ENCODE measurements at places on chromosomes 3 and 15.

DNA sequence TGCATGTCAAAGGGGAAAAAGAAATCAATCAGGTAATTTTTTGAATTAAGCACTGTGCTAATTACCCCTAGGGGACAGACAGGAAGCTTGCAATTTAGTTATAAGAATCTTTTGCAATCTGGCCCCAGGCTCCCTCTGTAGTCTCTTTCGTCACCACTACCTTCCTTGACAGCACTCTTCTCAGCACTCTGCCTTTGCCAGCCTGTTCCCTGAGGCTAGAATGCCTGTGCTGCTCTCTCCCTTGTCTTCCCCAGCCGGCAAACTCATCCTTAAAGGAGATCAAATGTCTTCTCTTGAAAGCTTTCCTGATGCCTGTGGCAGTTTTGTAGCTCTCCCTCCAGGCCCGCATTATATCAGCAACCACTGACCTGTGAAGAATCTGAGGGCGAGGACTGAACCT, 32.4 kb upstream of the PRTG start:
- no peak overlapping the region for H3K4me3 ChIP-seq
- no peak overlapping the region for H3K27ac ChIP-seq
- H3K27me3 ChIP-seq: no peaks in the 10 kb centered on the region
- no peak for DNase-seq
- no peaks in the 10 kb centered on the region for H3K4me1 ChIP-seq
- no peaks in the 10 kb centered on the region for H3K36me3 ChIP-seq

GRCh38 chr3:115512565-115513415, 110.5 kb upstream of the GAP43 start:
- no peaks in the 10 kb centered on the region for H3K27me3 ChIP-seq
- DNase-seq: peak; percentile 54
- no peaks in the 10 kb centered on the region for H3K36me3 ChIP-seq
- peak overlapping the region; percentile 89 for H3K27ac ChIP-seq
- H3K4me3 ChIP-seq: peak overlapping the region; percentile 52

DNA sequence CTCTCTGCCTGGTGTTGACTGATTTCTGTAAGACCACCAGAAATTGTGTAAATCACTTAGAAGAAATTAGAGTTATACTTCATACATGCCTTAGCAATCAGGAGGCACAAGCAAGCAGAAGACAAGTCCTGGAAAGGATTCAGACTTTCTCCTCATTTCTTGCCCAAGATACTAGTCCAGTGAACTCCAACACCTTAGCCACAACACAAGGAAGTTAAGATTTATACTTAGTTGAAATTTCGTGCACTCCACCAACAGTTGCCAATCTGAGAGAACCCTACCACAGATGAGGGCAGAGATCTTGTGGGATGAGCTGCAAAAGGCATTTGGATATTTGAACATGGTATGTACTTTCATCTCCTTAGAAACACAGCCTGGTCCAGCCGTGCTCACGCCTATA, 2.3 kb downstream of the P3H2 start:
- H3K36me3 ChIP-seq: no peaks in the 10 kb centered on the region
- H3K4me1 ChIP-seq: peaks cover 16% of the 10 kb centered on the region
- no peak overlapping the region for H3K4me3 ChIP-seq
- H3K27me3 ChIP-seq: no peaks in the 10 kb centered on the region

DNA sequence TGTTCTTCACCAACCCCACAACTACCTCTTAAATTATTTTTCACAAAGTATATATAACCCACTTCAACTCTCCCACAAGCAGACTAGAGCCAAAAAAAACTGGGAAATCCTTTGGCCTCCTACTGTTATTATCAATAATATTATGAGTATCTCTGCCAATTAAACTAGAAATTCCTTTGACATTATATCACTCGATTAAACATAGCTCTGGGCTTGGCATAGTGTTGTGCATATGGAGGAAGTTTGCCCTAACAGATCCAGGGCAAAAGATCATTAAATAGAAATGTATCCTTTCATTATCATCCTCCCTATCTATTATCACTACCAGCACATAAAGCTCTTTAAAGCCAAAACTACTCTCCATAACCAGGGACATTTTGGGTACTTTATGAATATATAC, 74.9 kb downstream of the OSBPL10 start:
- H3K36me3 ChIP-seq: no peaks in the 10 kb centered on the region
- H3K4me1 ChIP-seq: no peaks in the 10 kb centered on the region
- H3K27ac ChIP-seq: no peak overlapping the region
- no peak overlapping the region for H3K4me3 ChIP-seq
- no peaks in the 10 kb centered on the region for H3K27me3 ChIP-seq
- no peak for DNase-seq

DNA sequence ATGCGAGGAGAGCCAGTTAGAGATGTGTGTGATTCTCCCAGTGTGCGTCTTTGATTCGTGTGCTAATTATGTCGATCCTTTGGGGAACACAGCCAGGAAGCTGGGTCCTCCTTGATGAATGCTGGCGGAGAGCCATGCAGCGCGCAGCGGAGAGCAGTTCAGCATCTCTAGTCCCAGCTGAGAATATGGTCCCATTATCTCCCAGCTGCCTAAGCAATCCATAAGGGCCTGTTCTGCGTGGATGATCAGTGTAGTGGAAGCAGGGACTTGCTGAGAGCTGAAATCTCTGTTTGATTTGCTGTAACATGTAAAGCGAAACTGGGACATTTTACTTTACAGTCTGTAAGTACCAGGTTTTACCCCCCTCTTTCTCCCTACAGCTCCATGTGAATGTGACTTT, 412.7 kb downstream of the CNTN4 start:
- DNase-seq: peak; percentile 69
- H3K27ac ChIP-seq: no peak overlapping the region
- H3K4me1 ChIP-seq: peaks cover 4% of the 10 kb centered on the region
- no peaks in the 10 kb centered on the region for H3K36me3 ChIP-seq
- peak overlapping the region; percentile 24 for H3K4me3 ChIP-seq

DNA sequence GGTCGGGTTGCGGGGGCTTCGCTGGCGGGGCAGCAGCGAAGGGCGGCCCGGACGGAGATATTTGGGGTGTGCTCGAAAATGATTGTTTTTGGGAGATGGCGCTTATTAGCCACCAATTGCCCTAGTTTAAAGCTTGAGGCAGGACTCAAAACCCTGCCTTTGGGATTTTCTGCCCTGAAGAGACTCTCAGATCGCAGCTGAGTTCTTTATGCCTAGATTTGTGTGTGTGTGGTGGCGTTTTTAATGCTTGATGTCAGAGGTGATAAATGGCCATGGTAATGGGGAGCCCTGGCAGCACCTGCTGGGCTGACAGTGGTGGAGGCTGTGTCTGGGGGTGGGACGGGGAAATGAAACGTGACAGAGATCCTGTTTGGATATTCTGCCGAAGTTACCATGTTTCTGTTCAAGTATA, 604 bp downstream of the KCTD6 start:
- H3K36me3 ChIP-seq: no peaks in the 10 kb centered on the region
- no peaks in the 10 kb centered on the region for H3K27me3 ChIP-seq
- H3K27ac ChIP-seq: peak overlapping the region; percentile 35
- peaks cover 7% of the 10 kb centered on the region for H3K4me1 ChIP-seq
- no peak for DNase-seq

GRCh38 chr15:68228971-68229385, 550 bp downstream of the CLN6 start:
- H3K27ac ChIP-seq: no peak overlapping the region
- no peaks in the 10 kb centered on the region for H3K36me3 ChIP-seq
- peaks cover 33% of the 10 kb centered on the region for H3K4me1 ChIP-seq
- no peak for DNase-seq

DNA sequence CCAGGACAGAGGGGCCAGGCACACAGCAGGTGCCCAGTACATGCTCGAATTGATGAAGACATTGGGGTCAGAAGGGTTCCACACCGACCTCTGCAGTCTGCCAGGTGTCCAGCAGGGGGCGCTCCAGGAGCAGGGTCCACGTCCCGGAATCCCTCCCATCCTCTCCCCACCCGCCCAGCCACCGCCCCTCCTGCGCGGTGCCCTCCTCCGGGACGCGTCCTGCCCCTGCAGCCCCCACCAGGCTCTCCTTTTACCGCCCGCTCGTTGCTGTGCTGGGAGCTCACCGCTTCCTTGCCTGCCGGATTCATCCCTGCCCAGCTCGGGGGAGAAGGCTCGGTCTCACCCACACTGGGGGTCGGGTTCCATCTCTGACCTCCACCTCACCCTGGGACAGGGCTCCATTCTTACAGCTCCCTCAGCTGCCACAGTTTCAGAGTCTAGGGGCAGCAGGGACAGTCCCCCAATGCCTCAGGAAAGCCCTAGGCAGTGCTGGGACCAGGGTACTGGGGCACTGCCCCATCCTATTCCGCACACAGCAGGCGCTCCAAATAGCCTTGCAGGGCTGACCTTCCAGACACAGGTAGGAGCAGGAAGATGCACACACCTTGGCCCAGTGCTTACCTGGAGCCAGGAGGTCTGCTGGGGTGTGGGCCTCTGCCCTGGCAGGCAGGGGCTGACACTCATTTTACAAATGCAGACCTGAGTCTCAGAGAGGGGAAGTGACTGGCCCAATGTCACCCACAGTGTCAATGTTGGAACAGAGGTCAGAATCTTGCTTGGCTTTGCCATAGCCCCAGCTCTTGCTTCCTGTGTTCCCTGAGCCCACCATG, 31.0 kb downstream of the GRIP2 start:
- H3K27me3 ChIP-seq: no peaks in the 10 kb centered on the region
- peaks cover 20% of the 10 kb centered on the region for H3K4me1 ChIP-seq
- peak overlapping the region; percentile 7 for H3K4me3 ChIP-seq
- no peak overlapping the region for H3K27ac ChIP-seq

- H3K27me3 ChIP-seq: no peaks in the 10 kb centered on the region
- no peak overlapping the region for H3K27ac ChIP-seq
- no peaks in the 10 kb centered on the region for H3K36me3 ChIP-seq
- peaks cover 3% of the 10 kb centered on the region for H3K4me1 ChIP-seq
- peak; percentile 48 for DNase-seq
- no peak overlapping the region for H3K4me3 ChIP-seq
These were observed 90.6 kb upstream of the AKAP13 start for GRCh38 chr15:85289677-85290365.

DNA sequence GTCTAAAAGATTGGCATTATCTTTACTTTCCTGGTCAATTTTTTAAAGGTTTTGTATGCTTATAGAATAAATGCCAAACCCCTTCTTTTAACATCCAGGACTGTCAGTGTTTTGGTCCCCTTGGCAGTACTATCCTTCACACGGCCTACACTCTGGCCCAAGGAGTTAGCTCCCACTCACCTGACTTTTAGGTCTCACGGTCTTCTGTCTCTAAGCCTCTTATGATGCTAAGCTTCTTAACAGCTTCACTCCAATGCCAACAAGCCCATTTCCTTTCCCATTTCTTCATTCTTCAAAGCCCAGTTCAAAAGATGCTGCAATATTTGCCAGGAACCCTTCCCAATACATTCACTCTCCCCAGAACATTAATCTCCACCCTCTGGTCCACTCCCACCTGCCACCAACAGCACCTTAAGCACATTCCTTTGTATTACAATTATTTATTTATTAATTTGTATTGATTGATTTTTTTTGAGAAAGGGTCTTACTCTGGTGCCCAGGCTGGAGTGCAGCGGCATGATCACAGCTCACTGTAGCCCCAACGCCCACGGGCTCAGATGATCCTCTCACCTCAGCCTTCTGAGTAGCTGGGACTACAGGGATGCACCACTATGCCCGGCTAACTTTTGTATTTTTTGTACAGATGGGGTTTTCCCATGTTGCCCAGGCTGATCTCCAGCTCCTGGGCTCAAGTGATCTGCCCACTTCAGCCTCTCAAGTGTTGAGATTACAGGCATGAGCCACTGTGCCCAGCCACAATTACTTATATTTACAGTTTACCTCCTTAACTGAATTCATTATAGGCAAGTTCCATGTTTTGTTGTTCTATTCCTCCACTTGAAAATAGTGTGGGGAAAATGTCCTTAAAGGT, 27.8 kb downstream of the IFT80 start:
- DNase-seq: no peak
- no peak overlapping the region for H3K27ac ChIP-seq
- H3K4me1 ChIP-seq: no peaks in the 10 kb centered on the region
- H3K27me3 ChIP-seq: no peaks in the 10 kb centered on the region

DNA sequence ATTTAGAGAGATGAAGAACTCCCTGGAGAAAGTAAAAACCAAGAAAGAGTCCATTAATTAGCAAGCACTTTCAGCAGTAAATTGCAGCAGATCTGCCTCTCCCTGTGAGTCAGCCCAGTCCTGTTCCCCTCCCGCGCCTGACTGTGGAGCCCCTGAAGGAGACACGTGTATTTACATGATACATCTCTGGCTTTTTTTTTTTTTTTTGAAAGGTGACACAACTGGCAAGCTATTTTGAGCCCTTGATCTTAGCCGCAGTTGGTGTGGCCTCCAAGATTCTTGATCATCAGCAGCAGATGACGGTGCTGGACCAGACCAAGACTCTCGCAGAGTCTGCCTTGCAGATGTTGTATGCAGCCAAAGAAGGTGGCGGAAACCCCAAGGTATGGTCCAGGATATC, 271.8 kb upstream of the TPM1 start:
- DNase-seq: no peak
- peaks cover 31% of the 10 kb centered on the region for H3K36me3 ChIP-seq
- H3K27ac ChIP-seq: no peak overlapping the region
- no peaks in the 10 kb centered on the region for H3K4me1 ChIP-seq
- H3K4me3 ChIP-seq: no peak overlapping the region

GRCh38 chr3:2837239-2837638, 272.9 kb downstream of the IL5RA start:
- H3K27me3 ChIP-seq: no peaks in the 10 kb centered on the region
- DNase-seq: no peak
- H3K36me3 ChIP-seq: no peaks in the 10 kb centered on the region

- no peak overlapping the region for H3K4me3 ChIP-seq
- peak overlapping the region; percentile 79 for H3K27ac ChIP-seq
- DNase-seq: peak; percentile 26
- H3K36me3 ChIP-seq: no peaks in the 10 kb centered on the region
- H3K27me3 ChIP-seq: no peaks in the 10 kb centered on the region
These were observed 784 bp upstream of the SAMMSON start for GRCh38 chr3:69998759-69999139.

- no peaks in the 10 kb centered on the region for H3K27me3 ChIP-seq
- peak; percentile 58 for DNase-seq
- H3K27ac ChIP-seq: no peak overlapping the region
- H3K36me3 ChIP-seq: no peaks in the 10 kb centered on the region
- peaks cover 5% of the 10 kb centered on the region for H3K4me1 ChIP-seq
These were observed 174.0 kb upstream of the PRICKLE2 start for GRCh38 chr3:64399205-64399800.

DNA sequence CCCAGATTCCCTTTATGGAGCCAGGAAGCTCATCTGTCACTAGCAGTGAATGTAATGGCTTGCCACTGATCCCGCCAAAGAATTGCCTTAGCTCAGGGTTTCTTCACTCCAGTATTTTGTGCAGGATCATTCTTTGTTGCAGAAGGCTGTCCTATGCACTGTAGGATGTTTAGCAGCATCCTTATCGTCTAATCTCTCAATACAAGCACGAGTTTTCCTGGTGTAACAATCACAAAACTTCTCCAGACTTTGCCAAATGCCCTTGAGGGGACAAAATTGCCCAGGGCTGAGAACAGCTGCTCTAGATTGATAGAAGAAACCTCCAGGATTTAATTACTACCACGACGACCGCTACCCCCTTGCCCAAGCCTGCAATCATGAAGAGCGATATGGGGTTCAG, 6.8 kb upstream of the SHQ1 start:
- H3K4me3 ChIP-seq: no peak overlapping the region
- no peak overlapping the region for H3K27ac ChIP-seq
- H3K27me3 ChIP-seq: no peaks in the 10 kb centered on the region

All from spinal cord (tissue), 10 donors.